ENCODE measurements at places on chromosomes 6 and 20.

DNA sequence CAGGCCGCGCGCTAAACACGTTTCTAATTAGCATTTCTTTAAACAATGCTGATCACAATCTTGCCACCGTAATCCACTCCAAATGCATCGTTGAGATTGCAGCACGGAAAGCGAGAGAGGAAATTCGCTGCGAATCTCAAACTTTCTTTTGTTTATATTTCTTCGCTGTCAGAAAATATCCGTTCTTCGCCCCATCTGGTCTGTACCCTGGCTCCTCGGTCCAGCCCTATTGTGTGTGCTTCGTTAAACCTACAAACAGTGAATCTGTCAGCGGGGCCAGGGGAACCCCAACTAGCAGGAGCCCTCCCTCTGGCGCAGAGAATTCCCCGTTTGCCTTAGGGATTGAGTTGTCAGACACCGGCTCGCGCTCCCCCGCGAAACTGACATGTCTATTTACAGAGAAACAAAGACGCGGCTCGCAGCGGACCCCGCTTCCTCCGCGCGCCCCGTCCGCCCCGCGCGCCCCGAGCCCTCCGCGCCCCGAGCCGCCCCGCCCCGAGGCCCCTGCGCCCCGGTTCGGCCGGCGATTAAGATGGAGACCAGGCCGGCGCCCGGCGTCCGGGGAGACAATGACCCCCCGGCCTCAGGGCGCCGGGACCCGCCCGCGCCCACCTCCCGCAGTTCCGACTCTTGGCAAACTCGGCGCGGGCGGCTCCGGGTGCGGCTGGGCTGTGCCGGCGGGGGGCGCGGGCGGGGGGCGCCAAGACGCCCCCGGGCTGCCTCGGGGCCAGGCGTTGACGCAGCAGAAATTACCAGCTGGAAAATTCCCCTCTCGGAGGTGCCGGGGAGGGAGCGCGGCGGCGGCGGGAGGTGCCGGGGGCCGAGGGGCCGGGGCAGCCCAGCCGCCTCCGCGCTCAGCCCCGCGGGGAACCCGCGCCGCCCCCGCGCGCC lies 874 bp downstream of the ZBTB46 start:
- no peak for DNase-seq

DNA sequence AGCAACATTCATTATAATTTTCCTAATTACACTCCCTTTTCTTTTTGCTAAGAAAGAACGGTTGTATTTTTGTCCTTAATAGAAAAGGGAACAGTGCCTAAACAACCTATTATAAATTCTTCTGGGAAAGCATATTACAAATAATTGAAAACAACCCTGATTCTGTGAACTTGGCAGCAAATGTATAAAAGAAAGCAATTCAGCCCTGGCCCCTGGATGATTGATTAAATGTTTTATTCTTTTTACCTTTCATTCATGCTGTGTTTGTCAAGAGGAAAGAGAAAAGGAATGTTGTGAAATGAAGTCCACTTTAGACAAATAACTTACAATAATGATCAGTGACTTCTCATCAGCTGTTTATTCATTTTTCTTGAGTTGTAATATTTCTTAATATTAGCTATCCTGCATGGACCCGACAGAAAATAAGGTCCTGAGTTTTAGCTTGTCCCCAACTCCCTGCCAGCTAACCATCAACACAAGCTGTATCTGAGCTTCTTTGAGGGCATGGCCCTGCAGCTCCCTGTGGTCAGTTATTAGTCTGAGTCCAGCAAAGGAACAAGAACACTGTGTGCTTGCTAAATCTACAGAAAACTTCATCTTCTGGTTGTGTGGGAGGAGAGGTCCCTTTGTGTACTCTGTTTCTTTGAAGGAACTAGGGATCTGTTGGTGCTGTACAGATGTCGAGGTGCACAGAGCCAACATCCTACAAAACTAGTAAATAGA lies 248.2 kb downstream of the LAMA2 start:
- DNase-seq = no peak

DNA sequence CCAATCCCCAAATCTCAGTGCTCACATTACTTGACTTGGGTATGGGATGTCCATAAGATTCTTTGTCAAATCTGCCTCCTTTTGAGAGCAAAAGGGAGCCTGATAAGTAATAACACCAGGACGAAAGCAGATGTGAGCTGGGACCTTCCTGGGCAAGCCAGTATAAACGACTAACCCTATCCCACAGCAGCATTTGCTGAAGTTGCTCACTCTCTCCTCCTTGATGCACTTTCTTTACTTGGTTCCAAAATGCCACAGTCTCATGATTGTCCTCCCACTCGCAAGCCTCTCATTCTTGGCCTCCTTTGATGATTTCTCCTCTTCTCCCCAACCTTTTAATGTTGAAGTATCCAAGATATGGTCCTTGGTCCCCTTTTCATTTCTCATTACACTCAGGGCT lies 44.7 kb upstream of the TAGAP start:
- no peak for DNase-seq

- no peak for DNase-seq
Measured at GRCh38 chr20:62624325-62624690, 18.0 kb upstream of the SLCO4A1 start.

DNA sequence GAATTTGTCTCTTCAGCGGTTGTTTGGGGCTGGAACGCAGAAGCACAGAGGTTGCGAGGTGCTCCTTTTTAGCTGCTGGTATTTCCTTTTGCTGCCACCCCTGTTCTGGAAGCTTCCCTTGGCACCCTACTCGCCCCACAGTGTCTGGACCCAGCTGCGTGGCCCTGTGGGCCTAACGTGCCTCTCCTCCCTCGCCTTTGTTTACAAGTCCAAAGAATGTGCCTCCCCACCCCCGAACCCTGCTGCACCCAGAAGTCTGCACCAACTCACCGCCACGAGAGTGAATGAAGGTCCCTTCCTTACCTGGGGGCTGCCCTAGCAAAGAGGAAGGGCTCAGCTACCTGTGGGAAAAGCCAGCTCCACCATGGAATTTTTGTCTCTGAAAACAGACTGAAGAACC lies 139.7 kb upstream of the RPS6KA2 start:
- no peak for DNase-seq

DNA sequence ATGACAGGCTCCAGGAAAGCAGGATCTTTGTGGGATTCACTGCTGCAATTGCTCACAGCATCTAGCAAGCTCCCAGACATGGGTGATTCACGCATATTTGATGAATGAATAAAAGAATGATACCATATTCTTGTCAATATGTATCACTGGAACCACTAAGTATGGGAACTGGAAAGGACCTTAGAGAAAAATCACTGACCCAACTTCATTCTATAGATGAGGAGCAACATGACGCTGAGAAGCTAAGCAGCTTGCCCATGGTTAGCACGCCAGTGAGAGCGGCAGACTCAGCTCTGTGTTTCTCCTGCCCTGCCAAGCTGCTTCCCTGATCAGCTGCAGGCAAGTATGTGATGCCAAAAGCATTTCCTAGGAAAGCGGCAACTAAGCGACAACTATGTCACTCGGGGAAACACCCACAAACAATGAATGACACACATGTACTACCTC lies 66.8 kb downstream of the PPP1R3G start:
- no peak for DNase-seq

DNA sequence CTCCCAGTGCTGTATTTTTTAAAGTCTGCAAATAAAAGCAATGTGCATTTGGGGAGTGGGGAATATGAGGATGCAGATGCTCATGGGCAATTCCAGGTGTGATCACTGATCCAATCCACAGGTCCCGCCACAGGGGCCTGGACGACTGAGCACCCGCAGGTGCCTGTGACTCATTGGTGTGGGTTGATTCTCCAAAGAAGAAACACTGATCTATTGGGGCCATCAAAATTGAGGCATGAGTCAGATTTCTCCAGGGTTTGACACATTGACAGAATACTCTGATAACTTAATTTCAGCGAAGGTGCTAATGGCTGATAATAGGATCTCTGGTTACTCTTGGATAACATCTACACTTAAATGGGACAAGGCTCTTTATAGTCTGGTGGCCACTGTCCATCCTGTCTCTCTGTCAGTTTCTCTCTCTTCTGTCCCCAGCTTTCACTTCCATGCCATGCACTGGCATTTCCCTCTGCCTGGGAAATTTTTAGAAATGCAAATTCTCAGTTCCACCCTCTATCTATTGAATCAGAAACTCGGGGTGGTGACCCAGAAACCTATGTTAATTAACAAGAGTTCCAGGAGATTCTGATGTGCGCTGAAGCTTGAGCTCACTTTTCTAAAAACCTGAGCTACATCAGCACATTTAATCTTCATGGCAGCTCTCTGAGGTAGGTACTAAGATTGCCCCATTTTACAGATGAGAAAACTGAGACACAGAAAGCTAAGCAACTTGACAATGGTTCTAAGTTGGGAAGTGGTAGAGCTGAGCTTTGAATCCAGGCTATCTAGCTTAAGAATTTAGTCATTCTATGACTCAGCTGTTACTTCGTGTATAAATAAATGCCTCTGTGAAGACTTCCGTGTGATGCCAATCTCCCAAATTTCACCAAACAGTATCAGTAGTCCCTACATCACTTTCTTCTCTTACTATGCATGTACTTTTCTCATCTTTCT lies 10.2 kb upstream of the RCAN2 start:
- no peak for DNase-seq

GRCh38 chr6:53419026-53419425 lies 70.3 kb upstream of the ELOVL5 start:
- no peak for DNase-seq

GRCh38 chr6:117829594-117830319 lies 77.3 kb upstream of the SLC35F1 start:
- DNase-seq = no peak

DNA sequence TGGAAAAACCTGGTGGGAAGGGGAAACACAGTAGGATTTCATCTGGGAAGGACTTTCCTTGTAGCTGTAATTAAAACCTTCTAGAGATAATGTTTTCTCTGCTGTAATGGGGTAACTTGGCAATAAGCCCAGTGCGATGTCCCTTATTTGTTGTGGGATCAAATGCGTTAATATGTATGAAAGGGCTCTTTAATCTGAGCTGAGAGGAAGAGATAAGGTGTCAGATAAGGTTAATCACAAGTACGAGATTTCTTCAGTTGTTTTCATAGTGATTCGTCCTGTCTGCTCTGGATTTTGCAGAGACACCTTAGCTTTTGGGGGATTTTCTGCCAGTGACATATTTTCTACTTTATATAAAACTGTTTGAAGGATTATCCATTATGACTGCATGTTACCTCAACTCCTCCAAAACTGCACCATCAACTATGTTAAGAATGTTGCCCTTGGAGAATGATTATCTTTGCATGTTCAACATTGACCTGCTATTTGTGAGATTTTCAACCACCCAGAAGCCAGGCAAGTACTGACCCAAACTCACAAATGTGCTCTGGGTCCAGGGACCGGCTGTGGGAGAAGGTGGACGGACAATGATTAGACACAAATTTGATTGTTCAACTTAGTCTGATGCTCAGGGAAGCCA lies 21.2 kb upstream of the ELOVL5 start:
- DNase-seq = no peak

DNA sequence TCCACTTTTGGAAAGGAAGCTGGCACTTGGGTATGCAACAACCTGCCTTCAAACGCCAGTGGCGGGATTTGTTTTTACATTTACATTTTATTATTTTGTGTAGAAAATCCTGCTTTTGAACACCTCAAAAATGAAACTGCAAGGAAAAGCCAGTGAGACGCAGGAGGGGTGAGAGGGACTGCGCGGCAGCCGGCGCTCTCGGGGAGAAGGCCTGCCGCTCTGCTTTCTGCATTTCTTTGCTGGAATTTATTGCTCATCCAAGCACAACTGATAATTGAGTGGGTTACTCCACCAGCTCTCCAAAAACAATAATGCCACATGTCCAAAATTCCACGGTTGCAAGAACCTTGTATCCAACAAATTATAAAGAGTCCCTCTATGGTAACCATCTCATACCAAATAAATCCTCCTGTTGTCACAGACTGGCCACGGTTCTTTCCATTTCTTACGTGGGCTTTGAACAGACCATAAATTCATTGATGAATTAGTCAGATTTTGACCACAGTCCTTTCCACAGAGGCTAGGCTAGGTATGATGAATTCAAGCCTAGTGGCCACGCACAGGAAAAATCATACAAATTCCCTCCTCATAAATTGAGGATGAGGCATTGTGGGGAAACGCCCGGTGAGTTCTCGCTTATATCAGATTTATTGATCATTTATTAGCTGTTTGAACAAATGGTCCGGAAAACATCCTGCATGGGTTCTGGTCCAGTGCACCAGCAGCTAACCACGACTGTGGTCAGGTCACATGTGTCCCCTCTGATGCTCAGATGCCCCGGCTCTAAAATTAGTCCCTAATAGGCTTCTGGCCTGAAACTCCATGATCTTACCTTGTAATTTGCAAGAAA lies 31.6 kb upstream of the FOXC1 start:
- DNase-seq = no peak

DNA sequence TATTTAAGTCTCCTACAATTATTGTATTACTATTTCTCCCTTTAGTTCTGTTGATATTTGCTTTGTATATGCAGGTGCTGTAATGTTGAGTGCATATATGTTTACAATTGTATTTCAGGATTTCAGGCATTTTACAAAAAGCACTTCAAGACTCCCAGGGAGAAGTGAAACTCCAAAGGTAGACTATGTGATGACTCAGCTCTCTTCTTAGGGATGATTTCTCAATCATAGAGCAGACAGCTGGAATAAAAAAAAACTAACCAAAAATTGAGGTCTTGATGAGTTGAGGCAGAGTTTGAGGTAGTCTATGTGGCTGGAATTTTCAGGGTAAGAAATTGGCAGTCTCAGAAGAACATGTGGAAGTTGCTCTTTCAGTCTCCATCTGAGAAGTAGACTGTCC lies 786.1 kb downstream of the TFAP2A start:
- no peak for DNase-seq

DNA sequence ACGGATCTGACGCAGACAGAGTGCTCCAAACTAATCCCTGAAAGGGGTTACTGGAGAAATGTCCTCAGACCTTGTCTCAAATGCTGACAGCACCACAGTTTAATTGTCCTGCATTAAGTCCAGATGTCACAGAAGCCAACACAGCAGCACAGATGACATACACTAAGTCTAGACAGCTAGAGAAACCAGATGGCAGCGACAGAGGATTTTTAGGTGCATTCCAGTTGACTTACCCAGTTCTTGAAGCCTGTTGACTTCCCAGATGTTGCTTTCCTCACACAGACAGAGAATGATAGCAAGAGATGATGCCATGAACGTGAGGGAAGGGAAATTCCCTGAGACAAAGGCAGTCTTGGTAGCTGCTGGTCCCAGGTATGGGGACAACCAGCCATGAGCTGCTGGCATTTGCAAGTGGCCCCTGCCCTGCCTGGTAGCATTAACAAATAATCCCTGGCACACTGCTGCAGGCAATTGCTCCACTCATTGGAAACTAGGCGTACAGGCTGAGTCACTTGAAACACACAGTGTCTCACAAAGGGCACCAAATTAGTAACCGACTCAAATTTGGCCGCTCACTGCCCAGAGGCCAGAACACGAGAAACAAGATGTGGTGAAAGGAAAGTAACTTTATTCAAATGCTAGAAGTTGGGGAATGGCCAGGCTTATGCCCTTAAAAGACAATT lies 52.2 kb downstream of the ADGB start:
- no peak for DNase-seq

GRCh38 chr6:26743157-26743821 lies 83.7 kb upstream of the ZNF322 start:
- no peak for DNase-seq

GRCh38 chr6:120826253-120826652 lies 508.0 kb downstream of the TBC1D32 start:
- no peak for DNase-seq
